Jurkat, Clone E6-1 (cell line): ENCODE measurements at places on chromosomes 13 and 19.

DNA sequence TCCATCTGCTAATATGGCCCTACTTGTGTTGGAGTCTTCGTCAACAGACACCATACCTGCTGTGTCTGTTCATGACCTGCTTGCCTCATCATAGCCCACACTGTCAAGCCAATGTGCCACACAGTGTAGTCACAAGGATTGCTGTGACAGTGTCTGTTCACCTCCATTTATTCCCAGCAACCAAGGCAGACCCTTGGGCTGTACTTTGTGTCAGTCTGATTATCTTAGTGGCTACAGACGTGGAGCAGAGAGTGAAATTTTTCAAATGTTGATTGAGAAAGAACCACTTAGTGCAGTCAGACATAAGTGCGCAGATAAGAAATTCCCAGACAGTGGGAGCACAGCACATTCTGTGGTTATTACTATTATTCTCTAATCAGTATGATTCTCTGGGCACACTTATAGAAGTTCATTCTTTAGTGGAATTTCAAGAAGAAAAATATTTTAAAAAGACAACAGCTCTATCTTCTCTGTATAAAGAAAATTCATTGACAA lies 184.6 kb downstream of the GPC6 start:
- DNase-seq: no peak

DNA sequence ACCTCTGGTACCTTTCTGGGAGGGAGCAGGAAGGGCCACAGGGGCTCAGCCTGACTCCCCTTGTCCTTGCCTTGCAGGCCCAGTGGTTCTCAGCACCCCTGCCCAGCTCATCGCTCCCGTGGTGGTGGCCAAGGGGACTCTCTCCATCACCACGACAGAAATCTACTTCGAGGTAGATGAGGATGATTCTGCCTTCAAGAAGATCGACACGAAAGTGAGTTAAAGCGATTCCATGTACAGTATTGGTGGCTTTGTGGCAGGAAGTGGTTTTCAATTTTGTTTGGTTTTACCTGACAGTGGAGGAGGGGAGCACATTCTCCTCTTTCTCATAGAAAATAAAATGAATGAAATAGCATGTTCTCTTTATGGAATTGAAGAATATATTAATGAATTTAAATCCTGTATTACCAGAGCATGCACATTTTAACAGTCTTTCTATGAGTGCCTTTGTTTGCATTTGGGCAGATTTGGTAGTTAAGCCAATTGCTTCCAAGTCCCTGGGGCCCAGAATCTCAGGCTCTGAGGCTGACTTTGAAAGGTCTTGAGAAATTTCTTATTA lies 4.1 kb downstream of the MAB21L1 start:
- peak; percentile 32 for DNase-seq

DNA sequence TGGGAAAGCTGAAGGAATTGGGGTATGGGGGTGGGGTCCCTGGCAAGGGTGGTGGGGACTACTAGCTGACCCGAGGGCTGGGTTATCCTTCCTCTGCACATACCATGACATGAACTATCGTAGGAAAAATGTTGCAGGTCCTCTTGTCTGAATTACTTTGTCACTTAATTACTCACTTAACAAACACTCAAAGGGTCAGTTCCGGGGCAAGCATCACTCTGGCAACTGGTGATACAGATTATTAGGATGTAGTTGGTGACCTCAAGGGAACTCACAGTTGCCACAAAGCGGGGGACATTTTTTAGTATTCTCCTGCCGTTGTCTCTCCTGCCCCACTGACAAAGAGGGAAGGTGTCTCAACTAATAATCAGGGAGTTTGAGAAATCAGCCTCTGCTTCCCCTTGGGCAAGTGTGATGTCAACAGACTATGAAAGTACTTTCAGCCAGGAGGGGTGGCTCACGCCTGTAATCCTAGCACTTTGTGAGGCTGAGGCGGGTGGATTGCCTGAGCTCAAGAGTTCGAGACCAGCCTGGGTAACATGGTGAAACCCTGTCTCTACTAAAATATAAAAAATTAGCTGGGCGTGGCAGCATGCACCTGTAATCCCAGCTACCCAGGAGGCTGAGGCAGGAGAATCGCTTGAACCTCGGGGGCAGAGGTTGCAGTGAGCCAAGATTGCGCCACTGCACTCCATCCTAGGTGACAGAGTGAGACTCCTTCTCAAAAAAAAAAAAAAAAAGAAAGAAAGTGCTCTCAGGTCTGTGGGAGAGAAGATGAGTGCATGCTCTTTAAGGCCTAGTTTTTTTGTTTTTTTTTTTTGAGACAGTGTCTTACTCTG lies 10.3 kb downstream of the DNAJB1 start:
- no peak for DNase-seq

DNA sequence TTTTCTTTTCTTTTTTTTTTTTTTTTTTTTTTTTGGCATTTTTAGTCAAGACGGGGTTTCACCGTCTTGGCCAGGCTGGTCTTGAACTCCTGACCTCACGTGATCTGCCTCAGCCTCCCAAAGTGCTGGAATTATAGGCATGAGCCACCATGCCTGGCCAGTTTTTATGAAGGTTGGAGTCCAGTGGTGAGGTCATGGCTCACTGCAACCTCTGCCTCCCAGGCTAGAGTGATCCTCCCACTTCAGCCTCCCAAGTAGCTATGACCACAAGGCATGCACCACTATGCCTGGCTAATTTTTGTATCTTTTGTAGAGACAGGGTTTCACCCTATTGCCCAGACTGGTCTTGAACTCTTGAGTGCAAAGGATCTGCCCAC lies 4.2 kb downstream of the SNRPA start:
- DNase-seq: no peak

DNA sequence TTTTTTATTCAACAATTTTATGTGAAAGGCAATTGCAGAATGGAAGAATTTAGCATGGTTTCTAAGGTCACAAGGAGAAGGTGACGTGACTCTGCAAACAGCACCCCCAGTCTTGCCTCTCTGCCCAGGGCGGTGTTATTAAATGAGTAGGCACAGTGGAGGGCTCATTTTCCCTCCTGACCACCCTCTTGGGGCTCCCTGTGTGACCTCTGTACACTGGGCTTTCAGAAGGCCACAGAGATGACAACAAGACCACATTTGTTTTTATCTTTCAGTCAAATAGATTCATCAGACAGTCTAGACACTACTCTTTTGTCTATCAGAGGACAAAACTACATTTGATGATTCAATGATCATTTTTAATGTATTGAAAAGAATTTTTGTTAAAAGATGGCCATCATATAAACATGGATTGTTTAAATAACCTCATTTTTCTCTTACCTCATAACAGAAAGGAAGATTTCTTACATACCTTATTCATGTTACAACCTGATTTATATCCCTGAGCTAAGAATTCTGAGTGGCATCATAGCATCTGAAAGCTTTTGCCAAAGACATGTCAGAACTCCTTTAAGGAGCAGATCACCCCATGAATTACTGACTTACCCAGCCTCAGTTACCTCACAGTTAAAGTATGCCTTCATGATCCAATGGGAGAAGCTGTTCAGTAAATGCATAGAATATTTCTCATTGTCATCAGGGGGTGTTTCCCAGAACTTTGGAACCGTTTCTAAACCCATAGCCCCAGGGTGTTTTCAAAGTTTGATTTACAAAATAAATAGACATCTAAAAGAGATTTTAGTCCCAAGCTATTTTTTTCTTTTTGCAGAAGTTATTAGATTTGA lies 184.0 kb upstream of the RFC3 start:
- no peak for DNase-seq

GRCh38 chr13:46698910-46699460 lies 98.0 kb downstream of the ESD start:
- DNase-seq: no peak

- DNase-seq: no peak
Observed at GRCh38 chr13:97879646-97880310, 73.7 kb upstream of the IPO5 start.
